Fibroblast of skin of left quadriceps (primary cell): ENCODE measurements at places on chromosomes 11 and 22.
A peak's percentile ranks its signal among the peaks of the same experiment; 100 is the strongest.

DNA sequence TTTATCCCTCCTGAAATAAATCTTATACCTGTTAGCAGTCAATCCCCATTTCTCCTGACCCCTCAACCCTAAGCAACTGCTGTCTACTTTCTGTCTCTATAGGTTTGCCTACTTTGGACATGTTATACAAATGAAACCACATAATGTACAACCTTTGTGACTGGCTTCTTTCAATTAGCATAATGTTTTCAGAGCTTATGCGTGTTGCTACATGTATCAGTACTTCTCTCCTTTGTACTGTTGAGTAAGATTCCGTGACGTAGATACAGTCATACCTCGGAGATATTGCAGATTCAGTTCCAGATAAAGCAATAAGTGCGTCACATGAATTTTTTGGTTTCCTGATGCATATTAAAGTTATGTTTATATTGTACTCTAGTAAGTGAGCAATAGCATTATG is 127.3 kb downstream of the MORC2 start:
- DNase-seq = no peak

DNA sequence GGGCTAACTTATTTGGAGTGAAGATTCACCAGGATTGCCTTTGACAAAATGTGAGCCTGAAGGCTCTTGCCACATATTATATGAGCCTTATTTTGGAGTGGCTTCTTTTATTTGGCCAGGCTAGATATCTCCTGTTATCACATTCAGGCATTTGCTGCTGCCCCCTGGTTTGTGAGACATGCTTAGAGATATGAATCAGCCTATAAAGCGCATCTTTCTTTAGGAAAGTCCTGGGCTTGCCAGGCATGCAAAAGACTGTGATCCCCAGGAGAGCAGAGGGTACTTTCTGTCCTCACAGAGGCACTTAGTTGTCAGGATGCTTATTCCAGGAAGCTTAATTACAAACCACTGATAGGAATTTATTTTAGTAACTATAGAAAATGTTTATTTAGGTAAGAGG is 333.3 kb downstream of the FAT3 start:
- no peak for DNase-seq

DNA sequence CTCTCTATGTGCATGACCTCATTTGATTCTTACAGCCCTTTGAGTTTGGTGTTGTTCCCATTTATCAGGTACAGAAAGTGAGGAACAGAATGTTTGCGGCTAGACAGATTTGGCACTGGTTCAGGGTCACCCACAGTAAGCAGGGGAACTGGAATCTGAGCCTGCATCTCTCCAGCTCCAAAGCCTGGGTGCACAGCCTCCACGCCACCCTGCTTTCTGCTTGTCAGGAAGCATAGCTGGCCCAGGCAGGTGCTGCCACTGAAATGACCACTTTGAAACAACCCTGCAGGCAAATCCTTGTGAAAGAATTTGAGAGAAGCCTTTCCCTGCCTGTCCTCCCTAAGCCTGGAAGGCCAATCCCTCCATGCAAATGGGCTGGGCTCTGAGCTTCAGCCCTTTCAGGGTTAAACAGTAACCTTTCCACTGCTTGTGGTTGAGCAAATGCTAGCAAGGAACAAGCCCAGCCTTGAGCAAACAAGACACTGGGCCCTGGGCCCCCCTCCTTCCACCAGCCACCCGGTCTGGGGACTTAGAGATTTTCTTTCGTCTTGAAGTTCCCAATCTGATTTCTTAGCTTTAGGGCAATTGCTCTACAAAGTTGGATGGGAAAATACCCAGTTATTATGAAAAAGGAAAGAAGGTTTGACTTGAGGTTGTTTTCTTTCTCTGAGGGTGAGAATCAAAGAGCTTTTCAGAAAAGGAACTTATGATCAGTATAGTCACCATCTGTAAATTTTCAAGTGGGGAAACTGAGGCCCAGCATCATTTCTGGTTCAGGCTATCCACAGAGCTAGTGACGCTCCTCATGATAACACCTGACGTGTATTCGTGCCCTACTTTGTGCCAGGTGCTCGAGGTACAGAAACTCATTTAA is 19.4 kb downstream of the EHF start:
- no peak for DNase-seq

GRCh38 chr22:40679964-40680818 is 907 bp downstream of the MCHR1 start:
- no peak for DNase-seq

GRCh38 chr11:108597736-108598355 is 4.3 kb upstream of the EXPH5 start:
- no peak for DNase-seq

GRCh38 chr11:14073849-14074476 is 111.4 kb downstream of the SPON1 start:
- peak; percentile 79 for DNase-seq

GRCh38 chr11:83629775-83630174 is 343.6 kb upstream of the CCDC90B start:
- DNase-seq = no peak
